Epithelial cell of prostate (primary cell): ENCODE measurements at places on chromosomes 11 and 22.

- no peak for DNase-seq
Observed at GRCh38 chr22:45740236-45740635, 68.6 kb downstream of the ATXN10 start.

GRCh38 chr22:38305471-38306448 lies 11.5 kb downstream of the CSNK1E start:
- no peak for DNase-seq

- DNase-seq: no peak
Observed at GRCh38 chr22:23128269-23129108, 13.3 kb downstream of the RSPH14 start.

DNA sequence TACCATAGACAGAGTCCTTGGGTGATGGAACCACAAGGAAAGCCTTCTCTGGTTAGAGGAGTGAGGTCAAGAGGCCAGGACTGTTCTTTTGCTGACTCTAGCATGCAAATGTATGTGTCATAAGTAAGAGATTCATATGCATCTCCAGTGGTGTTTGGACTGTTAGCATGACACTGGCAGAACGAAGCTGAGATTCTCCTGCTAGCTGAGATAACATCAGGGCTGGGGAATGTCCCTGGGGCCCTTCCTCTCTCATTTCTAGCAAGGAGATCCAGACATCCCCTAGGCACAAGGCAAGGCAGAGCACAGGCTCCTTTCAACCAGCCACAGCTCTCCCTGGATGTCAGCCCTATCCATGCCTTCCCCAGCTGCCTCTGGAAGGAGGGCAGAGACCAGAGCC lies 711.3 kb downstream of the OPCML start:
- no peak for DNase-seq

DNA sequence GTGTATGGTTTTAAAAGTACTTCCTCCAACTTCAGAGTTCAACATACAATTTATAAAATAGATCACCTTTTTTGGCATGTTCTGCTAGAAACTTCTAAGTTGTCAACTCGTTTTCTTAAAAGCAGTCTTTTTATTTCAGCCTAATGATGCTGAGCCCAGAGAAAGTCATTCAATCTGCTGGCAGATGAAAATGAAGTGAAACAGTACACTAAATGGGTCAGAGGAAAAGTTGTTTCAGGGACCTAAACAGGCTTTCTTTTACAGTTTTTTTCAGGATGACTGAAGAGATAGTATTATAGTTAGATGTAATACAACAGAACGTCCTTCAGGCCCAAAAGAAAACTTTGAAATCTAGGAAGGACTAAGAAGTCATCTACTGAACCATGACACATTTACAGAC lies 842.7 kb upstream of the CCDC90B start:
- no peak for DNase-seq

DNA sequence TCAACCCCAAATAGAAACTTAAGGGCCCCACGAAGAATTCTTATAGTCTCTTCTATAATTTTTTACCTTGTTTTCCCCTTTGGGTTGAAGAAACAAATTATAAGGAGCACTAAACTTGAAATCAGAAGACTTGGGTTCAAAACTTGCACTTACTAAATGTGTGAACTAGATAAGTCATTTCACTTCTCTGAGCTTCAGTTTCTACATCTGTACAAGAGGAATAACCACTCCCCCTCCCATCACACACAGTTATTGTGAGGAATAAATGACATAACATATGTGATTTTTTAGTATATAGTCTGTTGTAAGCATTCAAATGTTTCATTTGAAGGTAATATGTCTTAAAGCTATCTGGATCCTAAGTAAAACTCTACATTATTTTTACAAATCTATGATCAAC lies 78.8 kb downstream of the LIF start:
- no peak for DNase-seq

DNA sequence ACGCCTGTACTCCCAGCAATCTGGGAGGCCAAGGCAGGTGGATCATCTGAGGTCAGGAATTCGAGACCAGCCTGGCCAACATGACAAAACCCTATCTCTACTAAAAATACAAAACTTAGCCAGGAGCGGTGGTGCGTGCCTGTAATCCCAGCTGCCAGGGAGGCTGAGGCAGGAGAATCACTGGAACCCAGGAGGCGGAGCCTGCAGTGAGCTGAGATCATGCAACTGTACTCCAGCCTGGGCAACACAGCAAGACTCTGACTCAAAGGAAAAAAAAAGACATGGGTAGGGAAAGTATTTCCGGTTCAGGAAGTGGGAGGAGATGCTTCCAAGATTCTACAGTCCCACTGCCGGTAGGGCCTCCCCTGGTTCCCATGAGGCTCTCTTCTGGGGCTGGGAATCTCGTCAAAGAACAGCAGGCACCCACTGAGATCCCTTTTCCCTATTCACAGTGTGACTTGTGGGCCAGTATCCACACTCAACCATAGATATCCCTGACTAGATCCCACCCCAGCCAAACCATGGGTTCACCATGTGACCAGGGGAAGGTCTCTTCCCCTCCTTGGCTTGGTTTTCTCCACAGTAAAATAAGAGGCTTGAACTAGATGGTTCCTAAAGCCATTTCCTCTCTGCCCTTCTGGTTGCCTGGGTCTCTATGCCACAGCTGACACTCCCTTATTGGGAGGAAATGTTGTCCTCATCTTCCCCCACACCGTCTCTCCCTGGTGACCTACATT lies 443.3 kb downstream of the BUD13 start:
- no peak for DNase-seq

DNA sequence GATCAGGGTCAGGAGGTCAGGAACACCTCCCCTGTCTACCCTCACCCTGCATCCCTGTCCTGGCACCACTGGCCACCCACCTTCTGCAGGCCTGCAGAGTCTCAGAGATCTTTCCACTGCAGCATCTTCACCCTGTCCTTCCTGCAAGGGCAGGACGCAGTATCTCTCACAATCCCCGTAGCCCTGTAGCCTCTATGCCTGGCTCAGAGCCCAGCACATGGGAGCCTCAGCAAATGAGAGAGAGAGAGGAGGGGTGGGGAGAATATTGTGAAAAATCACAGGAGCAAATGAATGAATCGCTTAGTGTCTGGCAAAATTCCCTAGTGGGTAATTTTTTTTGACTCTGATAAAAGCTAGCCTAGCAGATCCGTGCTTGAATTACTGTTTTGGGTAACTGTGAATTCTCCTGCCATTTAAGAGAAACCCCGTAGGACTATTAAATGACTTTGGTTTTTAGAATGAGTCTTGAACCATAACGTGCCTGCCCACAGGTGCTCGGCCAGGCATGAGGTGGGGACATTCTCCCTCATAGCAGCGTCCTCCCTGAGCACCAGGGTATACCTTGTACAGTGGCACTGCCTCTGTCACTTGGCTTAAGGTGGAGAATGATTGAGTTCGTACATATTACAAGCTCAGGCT lies 91.5 kb downstream of the MORC2 start:
- DNase-seq: no peak

DNA sequence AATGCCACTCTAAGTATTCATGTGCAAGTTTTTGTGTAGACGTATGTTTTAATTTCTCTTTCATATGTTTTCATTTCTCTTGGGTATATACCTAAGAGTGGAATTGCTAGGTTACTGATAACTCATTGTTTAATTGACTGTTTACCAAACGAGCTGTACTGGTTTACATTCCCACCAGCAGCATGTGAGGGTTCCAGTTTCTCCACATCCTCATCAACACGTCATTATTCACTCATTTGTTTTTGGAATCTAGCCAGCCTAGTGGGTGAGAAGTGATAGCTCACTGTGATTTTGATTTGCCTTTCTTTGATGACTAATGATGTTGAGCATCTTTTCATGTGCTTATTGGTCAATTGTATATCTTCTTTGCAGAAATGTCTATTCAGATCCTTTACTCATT lies 4.0 kb downstream of the ANKRD13D start:
- DNase-seq: peak; percentile 94
